ENCODE measurements at places on chromosomes 3 and 15. TPM values are rescaled to one million over a fixed set of nuclear protein-coding genes. Genes with fewer than 3 reads are reported as not detected.

DPP8 gene
- polyA plus RNA-seq: 28.3 TPM

SERP1 gene
- 114 TPM for polyA plus RNA-seq

SLC12A1 gene
- polyA plus RNA-seq: not detected

PRR20G gene
- polyA plus RNA-seq: not detected

SNTN gene
- polyA plus RNA-seq: not detected

SAMD7 gene
- polyA plus RNA-seq: not detected

CSPG4 gene
- 0.03 TPM for polyA plus RNA-seq

GASK1A gene
- polyA plus RNA-seq: not detected

TMEM108 gene
- not detected for polyA plus RNA-seq

PIAS1 gene
- polyA plus RNA-seq: 30.4 TPM
